ENCODE measurements at places on chromosomes 4 and X.

GRCh38 chr4:138307319-138307718 lies 65.2 kb upstream of the SLC7A11 start:
- no peak for DNase-seq

DNA sequence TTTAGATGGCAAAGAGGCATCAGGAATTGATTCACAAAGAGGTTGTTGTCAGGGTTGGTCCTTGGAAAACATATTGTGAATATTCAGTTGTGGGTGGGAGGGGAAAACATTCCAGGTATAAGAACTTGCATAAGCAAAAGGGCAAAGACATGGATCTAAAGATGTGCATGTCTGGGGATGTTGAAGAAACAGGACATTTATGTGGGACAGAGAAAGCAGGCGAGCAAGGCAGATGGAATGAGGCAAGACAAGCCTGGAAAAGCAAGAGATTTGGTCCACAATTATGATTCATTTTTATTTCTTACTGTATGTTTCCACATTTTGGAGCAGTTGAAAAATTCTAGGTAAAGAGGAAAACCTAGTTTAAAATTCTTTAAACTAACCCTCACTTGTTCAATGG lies 134.9 kb upstream of the CXXC4 start:
- no peak for DNase-seq

- no peak for DNase-seq
Measured at GRCh38 chr4:155025762-155026457, 182.5 kb upstream of the NPY2R start.

- no peak for DNase-seq
Measured at GRCh38 chr4:19831644-19832285, 419.9 kb upstream of the SLIT2 start.

- peak; percentile 59 for DNase-seq
Measured at GRCh38 chr4:112523764-112524505, 8.0 kb upstream of the NEUROG2 start.

DNA sequence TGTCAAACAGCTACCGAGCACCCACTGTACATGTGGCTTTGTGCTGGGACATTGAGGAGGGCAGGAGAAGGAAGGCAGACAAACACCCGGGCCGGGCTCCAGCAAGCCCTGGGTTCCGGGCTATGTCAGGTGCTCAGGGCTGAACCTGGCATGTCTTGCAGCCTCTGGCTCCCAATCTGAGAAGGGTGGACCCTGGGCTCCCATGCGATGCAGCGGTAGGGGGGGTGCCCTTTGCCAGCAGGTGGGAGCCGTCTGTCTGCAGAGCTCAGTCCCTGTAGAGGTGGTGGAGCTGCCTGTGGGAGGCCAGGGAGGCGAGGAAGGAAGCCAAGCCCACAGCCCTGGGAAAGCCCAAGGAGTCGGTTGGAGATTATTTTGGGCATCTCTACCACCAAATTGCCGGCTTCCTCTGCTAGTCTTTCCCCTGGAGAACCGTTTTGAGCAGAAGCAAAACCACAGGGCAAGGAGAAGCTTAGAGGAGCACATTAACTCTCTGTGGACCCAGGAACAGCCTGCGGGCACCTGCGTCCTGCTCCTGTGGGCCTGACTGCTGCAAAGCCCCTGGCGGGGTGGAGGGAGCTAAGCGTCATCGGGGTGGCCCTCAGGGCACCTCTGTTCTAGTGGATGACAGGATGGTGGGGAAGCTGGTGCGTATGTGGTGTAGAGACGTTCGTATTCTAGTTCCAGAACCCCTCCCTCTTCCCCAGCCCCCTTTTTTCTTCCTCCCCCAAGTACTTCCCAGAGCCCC lies 10.3 kb downstream of the CPZ start:
- no peak for DNase-seq

Measured in NCI-H510A (cell line).